ENCODE measurements at places on chromosomes 5 and 9.

- no peak for DNase-seq
These were observed 1.9 kb downstream of the TEX53 start for GRCh38 chr9:114655689-114656088.

DNA sequence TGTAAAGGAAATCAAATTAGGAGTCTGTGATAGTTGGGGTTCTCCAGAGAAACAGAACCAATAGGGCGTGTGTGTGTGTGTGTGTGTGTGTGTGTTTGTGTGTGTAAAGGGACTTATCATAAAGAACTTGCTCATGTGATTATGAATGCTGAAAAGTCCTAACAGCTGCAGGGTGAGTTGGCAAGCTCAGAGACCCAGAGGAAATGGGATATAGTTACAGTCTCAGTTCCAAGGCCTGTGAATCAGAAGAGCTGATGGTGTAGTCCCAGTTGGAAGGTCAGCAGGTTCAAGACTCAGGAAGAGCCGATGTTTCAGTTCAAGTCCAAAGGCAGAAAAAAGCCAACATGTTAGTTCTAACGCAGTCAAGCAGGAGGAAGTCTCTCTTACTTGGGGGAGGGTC, 214.2 kb downstream of the ELAVL2 start:
- DNase-seq = no peak

GRCh38 chr5:119287547-119288111, 68.2 kb upstream of the TNFAIP8 start:
- DNase-seq = no peak

- no peak for DNase-seq
These were observed 15.2 kb upstream of the RHOBTB3 start for GRCh38 chr5:95715799-95716461.

DNA sequence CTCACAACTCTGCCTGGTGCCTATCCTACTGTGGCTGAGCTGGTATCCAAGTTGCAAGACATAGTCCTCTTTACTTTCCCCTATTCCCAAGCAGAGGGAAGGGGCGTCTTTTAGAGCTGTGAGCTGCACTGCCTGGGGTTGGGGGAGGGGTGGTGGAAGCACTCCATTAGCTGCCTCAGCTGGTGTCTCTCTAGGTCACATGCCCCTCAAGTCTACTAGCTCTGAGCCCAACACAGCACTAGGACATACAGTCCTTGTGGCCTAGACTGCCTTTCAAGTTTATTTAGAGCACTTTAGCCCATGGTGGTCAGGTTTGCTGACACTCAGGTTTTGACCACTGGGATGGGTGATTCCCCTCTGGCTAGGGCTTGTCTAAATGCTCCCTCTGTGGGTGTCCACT, 54.7 kb downstream of the SREK1 start:
- no peak for DNase-seq

DNA sequence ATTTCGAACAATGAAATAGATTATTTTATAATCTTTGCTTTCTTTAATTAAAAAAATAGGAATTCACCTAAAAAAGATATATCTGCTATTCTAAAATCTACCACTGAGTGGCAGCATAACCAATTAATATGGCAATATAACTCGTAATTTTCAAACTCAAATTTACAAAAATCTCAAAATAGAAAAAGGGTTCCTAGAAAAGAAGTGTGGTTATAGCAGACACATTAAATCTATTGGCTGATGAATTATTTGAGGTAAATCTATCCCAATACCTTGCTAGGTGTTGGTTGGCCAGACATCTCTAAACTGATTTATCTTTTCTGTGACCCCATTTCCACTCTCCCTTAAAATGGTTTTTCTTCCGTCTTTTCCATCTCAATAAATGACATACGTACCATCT, 30.2 kb upstream of the NRG2 start:
- DNase-seq = no peak

Data from stimulated activated CD8-positive, alpha-beta memory T cell treated with anti-CD3 and anti-CD28 coated beads, Interleukin-12 subunit alpha, Interleukin-12 subunit beta, amount 100 ng/mL, for 1 hour (primary cell).